Stimulated activated CD8-positive, alpha-beta memory T cell treated with anti-CD3 and anti-CD28 coated beads, Interleukin-4, amount 100 ng/mL, for 4 hours (primary cell): ENCODE measurements at places on chromosomes 6 and 20.

- DNase-seq = peak; percentile 56
Measured at GRCh38 chr6:28944412-28944865, 20.7 kb upstream of the TRIM27 start.

GRCh38 chr20:61582196-61582923, 330.3 kb downstream of the CDH4 start:
- DNase-seq = no peak

DNA sequence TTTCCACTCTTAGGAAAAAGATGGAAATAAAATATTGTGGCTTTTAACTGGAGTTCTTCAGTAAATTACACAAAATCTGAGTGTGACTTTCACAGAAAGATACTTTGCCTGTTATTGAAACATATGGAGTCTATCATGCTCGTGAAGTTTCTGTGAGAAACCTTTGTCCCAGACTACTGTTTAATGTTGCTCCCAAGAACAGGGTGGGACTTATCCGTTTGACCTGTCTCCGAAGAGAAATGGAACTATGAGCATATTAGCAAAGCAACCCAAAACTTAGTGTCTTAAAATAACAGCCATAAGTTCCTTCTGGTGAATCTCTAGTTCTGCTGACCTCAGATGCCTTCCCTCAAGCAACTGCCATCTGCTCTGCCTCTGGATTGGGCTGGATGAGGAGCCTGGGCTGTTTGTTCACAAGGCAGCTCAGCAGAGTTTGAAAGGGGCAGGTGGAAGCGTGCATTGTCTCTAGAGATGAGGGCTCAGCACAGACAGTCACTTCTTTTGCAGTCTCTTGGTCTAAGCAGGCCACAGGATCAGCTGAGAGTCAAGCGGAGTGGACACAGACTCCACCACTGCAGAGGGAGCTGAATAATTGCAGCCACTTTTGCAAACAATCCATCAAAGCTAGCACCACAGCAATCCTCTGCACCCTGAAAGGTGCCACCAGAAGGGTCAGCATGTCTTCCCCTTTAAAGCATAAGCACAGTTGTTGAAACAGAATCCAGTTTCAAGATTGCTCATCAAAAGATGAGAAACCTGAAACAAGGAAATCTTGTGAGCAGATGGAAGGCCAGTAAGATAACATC, 52.8 kb downstream of the MYB start:
- no peak for DNase-seq

GRCh38 chr6:158211273-158212055, 43.3 kb downstream of the GTF2H5 start:
- DNase-seq = no peak

DNA sequence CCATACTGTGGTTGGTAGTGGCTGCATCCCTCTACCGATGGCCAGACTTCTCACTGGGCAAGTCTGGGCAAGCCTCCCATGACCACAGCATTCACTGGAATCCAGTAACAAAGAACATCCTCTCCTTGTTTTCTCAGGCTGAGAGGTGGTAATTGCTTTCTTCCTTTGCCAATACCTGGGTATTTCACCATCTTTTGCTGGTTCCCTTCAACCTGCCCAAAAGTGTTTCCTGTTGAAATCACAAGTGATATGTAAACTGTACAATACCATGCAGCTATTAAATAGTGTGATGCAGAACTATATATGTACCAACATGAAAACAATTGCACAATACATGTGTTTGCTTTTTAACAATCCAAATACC, at the start of gene PTCHD4:
Gene PTCHD4 (minus strand): TSS at position 55 of the 364 bp plus-strand sequence. CDS start 42,240 bp downstream, outside the sequence.
- no peak for DNase-seq
